K562 (cell line): ENCODE measurements at places on chromosomes 4 and X. TPM values are rescaled to one million over a fixed set of nuclear protein-coding genes. Genes with fewer than 3 reads are reported as not detected.

Gene MAGEA4
- total RNA-seq, result 0.40 and 0.62 TPM in 2 replicates

Gene IL15
- total RNA-seq, result 0.33 and 0.76 TPM in 2 replicates

Gene CABS1
- not detected in 2 replicates for total RNA-seq

Gene COX7B2
- total RNA-seq, result 0.47 TPM in 1 of 2 replicates, not detected in the other

Gene PNMA6A
- total RNA-seq, result 6.3 and 6.9 TPM in 2 replicates

Gene UGT2B10
- 0.16 and 0.18 TPM in 2 replicates for total RNA-seq

Gene SFRP2
- 0.29 and 0.38 TPM in 2 replicates for total RNA-seq

Gene GAGE12J
- total RNA-seq, result not detected in 2 replicates

Gene RNF212
- not detected in 2 replicates for total RNA-seq

Gene TRIML2
- total RNA-seq, result 0.18 TPM in 1 of 2 replicates, not detected in the other

GRCh38 chrX:154443992-154444754 lies at the start of gene FAM50A:
FAM50A (plus strand) TSS chrX:154444141; CDS start chrX:154444236, 95 bp downstream.
- peaks cover 36% of the 10 kb centered on the region for H3K4me1 ChIP-seq
- H3K4me3 ChIP-seq, result peak within 1 kb of the TSS; percentile 76
- peak; percentile 86 for DNase-seq

- no peak overlapping the region for H3K4me3 ChIP-seq
- peaks cover 6% of the 10 kb centered on the region; the same call in 2 of the 3 replicates for H3K4me1 ChIP-seq
- peak overlapping the region; percentile 55; the same call in 1 of the 3 replicates for H3K27ac ChIP-seq
Measured at GRCh38 chrX:150848914-150849365, 49.5 kb downstream of the CD99L2 start.

GRCh38 chrX:150146271-150146896 lies 208.1 kb upstream of the EOLA2 start:
- H3K27me3 ChIP-seq, result no peaks in the 10 kb centered on the region; the same call in 1 of the 2 replicates
- H3K4me3 ChIP-seq, result no peak overlapping the region
- H3K27ac ChIP-seq, result no peak overlapping the region
- DNase-seq, result no peak

GRCh38 chr4:86141161-86141560 lies 218.7 kb downstream of the MAPK10 start:
- H3K27ac ChIP-seq, result no peak overlapping the region
- no peak for DNase-seq
- no peaks in the 10 kb centered on the region for H3K4me1 ChIP-seq
- H3K36me3 ChIP-seq, result no peaks in the 10 kb centered on the region
- no peaks in the 10 kb centered on the region for H3K27me3 ChIP-seq
- no peak overlapping the region for H3K4me3 ChIP-seq

- DNase-seq, result no peak
- H3K4me1 ChIP-seq, result no peaks in the 10 kb centered on the region
- no peak overlapping the region for H3K27ac ChIP-seq
- H3K36me3 ChIP-seq, result no peaks in the 10 kb centered on the region
Measured at GRCh38 chrX:16440446-16440845, 209.5 kb upstream of the S100G start.

GRCh38 chrX:39839371-39839770 lies 258.4 kb downstream of the BCOR start:
- H3K4me3 ChIP-seq, result no peak overlapping the region
- H3K4me1 ChIP-seq, result no peaks in the 10 kb centered on the region
- H3K27ac ChIP-seq, result no peak overlapping the region
- H3K36me3 ChIP-seq, result no peaks in the 10 kb centered on the region
- no peak for DNase-seq

DNA sequence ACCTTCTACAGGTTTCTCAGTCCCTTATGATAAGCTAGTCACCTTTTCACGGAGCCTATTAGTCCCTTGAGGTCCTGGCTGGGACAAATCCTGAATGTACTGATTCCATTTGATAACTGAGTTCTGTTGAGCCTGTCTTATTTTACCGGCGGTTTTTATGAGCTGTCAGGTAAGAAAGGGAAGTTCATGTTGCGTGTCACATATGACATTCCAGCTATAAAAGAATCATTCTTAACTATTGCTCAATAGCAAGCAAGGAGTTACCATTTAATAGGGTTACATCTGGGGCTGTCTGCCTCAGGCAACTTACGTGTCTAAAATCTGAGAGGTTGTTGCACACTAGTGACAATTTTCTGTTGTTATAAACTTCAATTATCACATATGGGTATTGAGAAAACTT lies 394.6 kb downstream of the TECRL start:
- DNase-seq, result no peak
- H3K4me3 ChIP-seq, result no peak overlapping the region
- no peaks in the 10 kb centered on the region for H3K27me3 ChIP-seq

DNA sequence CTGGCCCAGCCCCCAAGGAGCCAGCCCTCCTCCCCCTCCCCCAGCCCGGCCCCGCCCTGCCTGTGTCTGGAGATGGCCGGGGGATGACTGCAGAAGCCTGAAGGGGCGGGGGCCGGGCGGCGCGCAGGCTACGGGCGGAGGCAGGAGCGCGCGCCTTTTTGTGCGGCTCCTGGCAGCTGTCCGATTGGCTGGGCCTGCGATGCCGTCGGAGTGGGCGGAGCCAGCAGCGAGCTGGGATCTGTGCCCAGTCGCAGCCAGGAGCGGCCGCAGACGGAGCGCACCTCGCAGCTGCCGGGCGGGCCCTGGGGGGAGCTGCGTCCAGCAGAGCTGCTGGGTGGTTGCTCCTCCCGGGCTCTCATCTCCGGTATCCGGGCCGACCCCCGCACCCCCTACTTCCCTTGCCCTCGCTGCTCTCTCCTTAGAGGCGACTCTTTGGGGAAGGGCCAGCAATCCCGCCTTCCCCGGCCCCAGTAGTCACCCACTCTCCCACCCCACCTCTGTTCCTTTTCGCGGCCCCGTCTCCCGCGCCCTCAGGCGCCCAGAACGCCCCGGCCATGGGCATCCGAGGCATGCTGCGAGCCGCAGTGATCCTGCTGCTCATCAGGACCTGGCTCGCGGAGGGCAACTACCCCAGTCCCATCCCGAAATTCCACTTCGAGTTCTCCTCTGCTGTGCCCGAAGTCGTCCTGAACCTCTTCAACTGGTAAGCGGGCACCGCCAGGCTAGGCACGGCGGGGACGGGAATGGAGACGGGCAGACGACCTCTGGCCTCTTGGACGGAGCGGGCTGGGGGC lies at the start of gene GABRQ:
TSS of gene GABRQ (plus strand) at position 247 of the 794 bp plus-strand sequence. CDS start at position 555, 308 bp downstream.
- H3K4me1 ChIP-seq, result peaks cover 13% of the 10 kb centered on the region
- no peaks in the 10 kb centered on the region for H3K36me3 ChIP-seq
- no peaks in the 10 kb centered on the region for H3K27me3 ChIP-seq
- peak; percentile 86 for DNase-seq
- peak within 1 kb of the TSS; percentile 29; the same call in 1 of the 2 replicates for H3K4me3 ChIP-seq

DNA sequence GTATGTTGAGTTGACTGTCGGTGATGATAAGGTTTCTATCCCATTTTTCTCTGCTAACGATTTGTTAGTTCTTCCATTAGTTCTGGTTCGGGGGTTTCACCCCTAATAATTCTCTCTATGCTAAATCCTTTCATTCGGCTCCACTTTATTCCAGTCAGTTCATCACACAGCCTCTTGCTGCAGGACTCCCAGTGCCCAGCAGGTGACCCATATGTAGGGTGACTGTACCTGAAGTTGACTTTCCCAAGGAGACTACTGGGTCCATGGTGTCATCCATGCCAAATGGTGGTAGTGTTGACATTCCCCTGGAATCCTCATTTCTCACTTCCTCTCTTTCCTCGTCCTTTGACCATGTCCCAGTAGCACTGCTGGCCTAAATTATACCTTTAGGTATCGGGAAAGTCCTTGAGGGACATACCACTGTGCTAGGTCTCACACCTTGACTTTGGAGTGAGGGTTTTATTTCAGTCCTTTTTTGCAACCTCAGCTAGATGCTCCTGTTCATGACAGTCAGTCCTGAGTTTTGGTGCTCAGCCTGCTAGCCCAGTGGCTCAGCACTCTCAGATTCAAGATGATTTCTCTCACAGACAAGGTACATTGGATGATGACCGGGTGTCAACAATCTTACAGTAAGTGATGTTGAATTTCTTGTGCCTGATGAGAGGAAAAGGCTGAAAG lies 105.1 kb upstream of the ARHGAP24 start:
- H3K4me1 ChIP-seq, result no peaks in the 10 kb centered on the region
- no peak for DNase-seq
- H3K27me3 ChIP-seq, result no peaks in the 10 kb centered on the region
- H3K36me3 ChIP-seq, result no peaks in the 10 kb centered on the region
- no peak overlapping the region for H3K4me3 ChIP-seq

- no peaks in the 10 kb centered on the region for H3K4me1 ChIP-seq
- H3K36me3 ChIP-seq, result no peaks in the 10 kb centered on the region
- H3K27me3 ChIP-seq, result no peaks in the 10 kb centered on the region
- H3K27ac ChIP-seq, result no peak overlapping the region
Measured at GRCh38 chr4:186400676-186401075, 134.7 kb downstream of the F11 start.

GRCh38 chr4:946103-946450 lies 13.8 kb downstream of the TMEM175 start:
- no peak for DNase-seq
- no peaks in the 10 kb centered on the region for H3K27me3 ChIP-seq
- H3K4me1 ChIP-seq, result no peaks in the 10 kb centered on the region
- H3K4me3 ChIP-seq, result no peak overlapping the region
- H3K27ac ChIP-seq, result no peak overlapping the region

DNA sequence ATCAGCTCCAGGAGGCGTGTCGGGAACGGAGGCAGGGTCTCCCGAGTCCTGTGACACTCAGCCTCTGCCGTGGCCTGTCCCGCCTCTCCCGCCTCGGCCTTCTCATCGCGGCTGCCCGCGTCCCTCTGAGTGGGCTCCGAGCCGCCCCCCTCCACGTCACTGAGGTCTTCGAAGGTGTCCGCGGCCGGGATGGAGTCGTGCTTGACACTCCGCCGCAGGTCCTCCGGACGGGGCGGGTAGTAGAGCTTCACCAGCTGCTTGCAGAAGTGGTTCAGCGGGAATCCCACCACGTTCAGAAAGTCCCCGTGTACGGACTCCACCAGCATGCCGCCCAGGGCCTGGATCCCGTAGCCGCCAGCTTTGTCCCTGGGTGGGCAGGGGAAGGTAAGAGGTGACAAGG lies 25.0 kb downstream of the ASMTL start:
- H3K27ac ChIP-seq, result no peak overlapping the region
- H3K4me1 ChIP-seq, result no peaks in the 10 kb centered on the region
- no peak for DNase-seq
- peaks cover 5% of the 10 kb centered on the region; the same call in 1 of the 3 replicates for H3K36me3 ChIP-seq
- H3K4me3 ChIP-seq, result no peak overlapping the region
- H3K27me3 ChIP-seq, result no peaks in the 10 kb centered on the region

DNA sequence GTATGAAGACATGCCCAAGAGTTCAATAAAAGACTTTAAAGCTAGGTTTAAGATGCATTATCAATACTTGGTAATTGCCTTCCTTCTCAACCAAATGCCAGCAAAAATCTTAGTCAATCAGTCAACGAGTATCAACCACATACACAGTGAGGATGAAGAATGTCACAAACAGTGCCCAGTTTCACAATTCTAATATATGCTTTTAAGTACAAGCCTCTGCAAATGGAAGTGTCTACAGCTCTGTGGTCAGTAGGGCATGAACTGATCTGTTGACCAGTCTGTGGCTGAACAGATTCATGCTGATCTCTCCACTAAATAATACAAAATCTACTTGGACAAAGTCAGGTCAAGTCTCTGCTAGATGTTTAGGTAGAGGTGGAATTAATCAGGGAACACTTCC lies 27.9 kb downstream of the PPARGC1A start:
- no peaks in the 10 kb centered on the region for H3K4me1 ChIP-seq
- H3K36me3 ChIP-seq, result no peaks in the 10 kb centered on the region
- no peak for DNase-seq
- no peak overlapping the region for H3K27ac ChIP-seq
- no peak overlapping the region for H3K4me3 ChIP-seq

DNA sequence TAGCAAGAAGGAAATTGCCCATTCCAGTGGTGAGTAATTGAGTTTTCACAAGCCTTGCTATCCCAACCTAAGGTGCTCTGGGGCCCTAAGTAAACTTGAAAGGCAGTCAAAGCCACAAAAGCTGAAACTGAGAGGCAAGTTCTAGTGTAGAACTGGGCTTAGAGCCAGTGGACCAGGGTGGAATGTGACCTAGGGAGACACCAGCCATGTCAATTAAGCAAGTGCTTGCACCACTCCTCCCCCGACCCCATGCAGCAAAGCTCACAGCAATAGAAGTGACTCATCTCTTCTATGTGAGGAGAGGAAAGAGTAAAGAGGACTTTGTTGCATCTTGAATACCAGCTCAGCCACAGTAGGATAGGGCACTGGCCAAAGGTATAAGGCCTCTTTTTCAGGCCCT lies 486.1 kb upstream of the POU3F4 start:
- H3K4me3 ChIP-seq, result no peak overlapping the region
- H3K4me1 ChIP-seq, result no peaks in the 10 kb centered on the region
- H3K27me3 ChIP-seq, result no peaks in the 10 kb centered on the region
- no peaks in the 10 kb centered on the region for H3K36me3 ChIP-seq
- no peak for DNase-seq

- no peaks in the 10 kb centered on the region for H3K36me3 ChIP-seq
- H3K27ac ChIP-seq, result no peak overlapping the region
- H3K27me3 ChIP-seq, result no peaks in the 10 kb centered on the region
Measured at GRCh38 chr4:84263415-84263814, 235.7 kb downstream of the NKX6-1 start.

DNA sequence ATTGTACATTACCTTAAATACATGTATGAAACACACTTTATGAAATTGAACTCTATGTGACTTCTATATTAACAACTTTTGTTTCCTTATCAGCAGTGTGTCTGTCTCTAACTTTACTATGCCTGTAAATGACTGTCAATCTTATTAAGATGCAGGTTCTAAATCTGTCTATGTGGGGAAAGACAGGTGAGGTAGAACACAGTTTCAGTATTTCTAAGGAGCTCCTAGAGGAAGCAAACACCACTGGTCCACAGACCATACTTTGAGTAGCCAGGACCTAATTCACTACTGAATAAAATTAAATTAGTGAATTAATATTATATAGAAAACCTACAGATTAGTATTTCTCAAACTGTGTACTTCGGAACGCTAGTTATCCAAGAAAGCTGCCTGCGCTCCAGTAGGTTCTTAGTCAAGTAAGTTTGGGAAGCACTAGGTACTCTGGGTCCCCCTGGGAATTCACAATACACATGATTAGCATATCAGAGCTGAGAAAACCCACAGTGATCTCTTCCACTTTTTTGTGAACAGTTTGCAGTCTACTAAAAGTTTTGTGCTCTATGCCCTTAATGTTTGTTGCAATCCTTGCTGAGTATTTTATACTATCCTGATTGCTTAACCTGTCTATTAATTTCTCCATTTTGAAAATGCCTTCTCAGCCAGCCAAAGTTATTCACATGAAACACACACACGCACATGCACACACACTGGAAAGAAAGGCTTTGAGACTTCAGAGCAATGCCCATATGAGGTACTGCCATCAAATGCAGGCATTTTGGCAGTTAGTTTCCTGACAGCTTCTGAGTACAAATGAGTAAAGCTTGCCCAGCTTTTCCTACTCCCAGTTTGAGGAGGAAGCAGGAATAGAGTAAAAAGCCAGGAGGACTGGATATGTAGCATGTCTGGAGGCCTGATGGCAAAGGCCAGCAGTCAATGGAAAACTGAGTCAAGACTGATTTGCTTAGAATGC lies 133.6 kb upstream of the CPEB2 start:
- H3K4me3 ChIP-seq, result no peak overlapping the region
- H3K36me3 ChIP-seq, result no peaks in the 10 kb centered on the region
- no peaks in the 10 kb centered on the region; the same call in 1 of the 2 replicates for H3K4me1 ChIP-seq

DNA sequence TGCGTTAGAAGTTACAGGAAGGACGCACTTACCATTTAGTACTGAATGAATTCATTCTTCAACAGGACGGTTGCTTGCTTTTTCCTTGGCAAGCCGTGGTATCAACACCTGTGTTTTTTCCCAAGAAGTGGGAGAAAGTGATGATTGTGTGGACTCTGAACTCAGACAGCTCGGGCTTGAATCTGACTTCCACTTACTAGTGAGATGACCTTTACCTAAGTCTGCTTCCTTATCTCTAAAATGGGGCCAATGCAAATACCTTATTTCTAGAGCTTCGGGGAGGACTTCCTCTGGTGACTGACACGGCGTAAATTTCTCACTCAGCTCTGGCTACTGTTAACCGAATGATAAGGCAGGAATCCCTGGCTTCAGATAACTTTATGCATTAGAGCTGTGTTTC lies 146.8 kb upstream of the RBPJ start:
- DNase-seq, result peak; percentile 19
- no peak overlapping the region for H3K4me3 ChIP-seq
- no peaks in the 10 kb centered on the region for H3K4me1 ChIP-seq
- peaks cover 30% of the 10 kb centered on the region for H3K27me3 ChIP-seq
- H3K36me3 ChIP-seq, result no peaks in the 10 kb centered on the region
